Mesenteric fat pad (tissue), 1 donor: ENCODE measurements at places on chromosomes 6 and 20. TPM values are rescaled to one million over a fixed set of nuclear protein-coding genes. Genes with fewer than 3 reads are reported as not detected.

The LY86 gene
- 5.4 TPM for total RNA-seq

The ADTRP gene
- 2.3 TPM for total RNA-seq

The CPXM1 gene
- total RNA-seq = 57.7 TPM

The CDSN gene
- total RNA-seq = not detected

The TCFL5 gene
- total RNA-seq = 10.1 TPM
